ENCODE measurements at places on chromosomes 7 and 10.
A peak's percentile ranks its signal among the peaks of the same experiment; 100 is the strongest.

DNA sequence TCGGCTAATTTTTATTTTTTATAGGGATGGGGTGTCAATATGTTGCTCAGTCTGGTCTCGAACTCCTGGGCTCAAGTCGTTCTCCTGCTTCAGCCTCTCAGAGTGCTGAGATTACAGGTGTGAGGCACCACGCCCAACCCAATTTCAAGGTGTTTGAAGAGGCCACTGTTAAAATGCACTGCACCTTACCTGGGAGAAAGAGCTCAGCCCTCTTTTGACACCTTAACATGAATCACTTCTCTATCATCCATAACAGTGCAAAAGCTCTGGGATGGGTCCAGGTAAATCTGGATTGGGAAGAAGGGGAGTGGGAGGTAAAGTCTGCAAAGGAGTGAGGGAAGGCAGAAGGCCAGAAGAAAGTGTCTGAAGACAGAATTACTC is 557 bp upstream of the ZNF282 start:
- no peak for DNase-seq

GRCh38 chr10:132132421-132132841 is 54.3 kb upstream of the DPYSL4 start:
- no peak for DNase-seq

DNA sequence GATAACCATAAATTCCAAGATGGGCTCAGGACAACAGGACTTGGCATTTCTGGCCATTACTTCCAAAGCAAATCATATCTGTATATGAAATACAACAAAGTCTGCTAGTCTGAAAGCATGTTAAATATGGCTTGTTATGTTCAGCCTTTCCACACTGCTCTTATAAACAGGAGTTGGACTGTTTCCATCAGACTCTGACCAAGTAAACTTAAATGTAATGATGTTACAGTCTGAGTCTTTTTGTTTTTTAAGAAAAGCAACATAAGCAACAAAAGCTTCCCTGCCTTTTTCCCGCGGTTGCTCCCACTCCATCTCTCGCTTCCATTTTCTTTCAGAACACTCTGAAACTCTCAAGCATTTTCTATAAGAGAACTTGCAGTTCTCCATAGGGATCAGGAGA is 8.1 kb upstream of the CDCA7L start:
- DNase-seq, result no peak

- DNase-seq, result no peak
These were observed 25.7 kb upstream of the EIF4H start for GRCh38 chr7:74148491-74148890.

DNA sequence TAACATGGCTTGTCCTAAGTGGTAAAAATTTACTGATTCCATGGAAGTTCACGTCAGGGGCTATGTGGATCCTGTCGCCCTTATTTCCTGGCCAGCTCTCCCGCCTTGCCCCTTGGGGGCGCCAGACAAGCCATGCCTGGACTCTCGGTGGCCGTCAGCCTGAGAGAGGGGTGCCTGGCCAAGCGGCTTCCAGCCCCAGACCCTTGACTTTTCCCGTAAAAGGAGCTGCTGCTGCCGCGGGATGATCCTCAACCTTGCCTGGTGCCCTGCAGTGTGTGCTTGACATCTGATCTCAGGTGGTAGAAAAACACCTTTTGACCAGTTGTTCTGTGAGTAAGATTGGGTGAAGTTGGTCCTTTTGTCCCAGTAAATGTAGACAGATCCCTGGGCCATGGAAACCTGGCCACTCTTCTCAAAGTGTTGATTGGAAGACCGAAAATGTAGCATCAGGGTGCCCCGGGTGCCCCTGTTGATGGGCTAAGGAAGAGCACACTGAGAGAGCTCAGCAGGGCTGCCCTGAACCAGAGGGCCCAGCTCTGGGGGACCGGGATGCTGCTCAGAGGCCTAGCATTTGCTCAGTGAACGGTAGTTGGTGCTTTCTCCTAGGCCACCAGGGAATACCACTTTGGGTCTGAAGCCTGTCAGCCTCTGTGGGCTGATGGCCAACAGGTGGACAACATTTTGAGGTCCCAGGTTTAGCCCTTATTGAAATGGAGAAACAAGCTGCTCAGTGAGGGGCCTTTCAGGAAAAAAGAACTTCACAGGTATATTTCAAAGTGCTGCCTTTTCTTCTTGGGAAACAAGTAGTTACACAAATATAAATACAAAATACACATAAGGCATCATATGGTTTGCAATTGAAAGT is 162.5 kb downstream of the LRMDA start:
- no peak for DNase-seq

GRCh38 chr7:101952355-101953247 is 135.2 kb downstream of the CUX1 start:
- DNase-seq, result peak; percentile 47

GRCh38 chr10:11930312-11930978 is 107.3 kb downstream of the PROSER2 start:
- DNase-seq, result no peak

DNA sequence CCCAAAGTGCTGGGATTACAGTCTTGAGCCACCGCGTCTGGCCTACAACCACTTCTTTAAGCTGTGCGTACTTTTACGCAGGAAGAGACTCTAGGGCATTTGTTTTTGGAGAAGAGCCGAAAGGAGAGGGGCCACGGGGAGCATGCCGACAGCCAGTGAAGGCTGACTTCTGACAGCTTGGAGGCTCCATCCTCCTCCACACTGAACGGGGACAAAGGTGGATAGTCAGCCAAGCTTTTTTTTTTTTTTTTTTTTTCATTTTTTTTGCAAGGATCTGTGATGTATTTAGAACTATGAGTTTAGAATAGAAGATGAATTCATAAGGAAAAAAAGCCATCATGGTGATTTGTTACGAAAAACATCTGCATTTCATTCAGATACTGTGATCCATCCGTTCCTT is 221.7 kb downstream of the ARHGAP21 start:
- DNase-seq, result no peak

DNA sequence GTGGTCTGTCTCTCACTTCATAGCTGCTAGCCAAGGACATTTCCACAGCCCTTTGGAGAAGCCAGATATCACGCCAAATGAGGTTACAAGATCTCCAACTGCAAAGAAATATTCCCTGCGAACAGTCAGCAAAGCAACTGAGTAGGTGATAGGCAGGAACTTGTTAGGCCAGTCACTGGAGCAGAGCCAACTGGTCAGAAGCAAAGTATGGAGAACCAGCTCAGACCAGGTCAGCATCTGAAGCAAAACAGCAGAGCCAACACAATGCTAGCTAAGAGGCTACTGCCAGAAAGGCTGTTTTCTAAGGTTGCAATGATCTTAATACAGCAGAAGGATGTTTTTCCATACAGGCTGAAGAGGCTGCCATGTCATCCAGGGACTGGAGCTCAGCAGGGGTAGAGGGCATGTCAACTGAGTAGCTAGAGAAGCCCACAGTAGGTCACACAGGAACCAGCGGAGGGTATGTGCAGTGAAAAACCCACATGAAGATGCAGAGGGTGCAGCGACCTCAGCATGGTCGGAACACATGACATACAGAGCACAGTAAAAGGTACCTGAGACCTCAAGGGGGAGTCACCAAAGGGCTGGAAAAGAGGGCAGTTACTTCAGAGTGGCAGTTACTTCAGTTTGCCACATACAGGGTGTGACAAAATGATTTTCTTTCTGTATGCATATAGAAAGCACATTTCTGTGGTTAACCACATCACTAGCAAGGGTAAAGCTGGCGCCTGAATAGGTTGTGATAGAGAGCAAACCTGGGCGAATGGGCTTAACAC is 8.9 kb downstream of the SEC31B start:
- DNase-seq, result no peak

DNA sequence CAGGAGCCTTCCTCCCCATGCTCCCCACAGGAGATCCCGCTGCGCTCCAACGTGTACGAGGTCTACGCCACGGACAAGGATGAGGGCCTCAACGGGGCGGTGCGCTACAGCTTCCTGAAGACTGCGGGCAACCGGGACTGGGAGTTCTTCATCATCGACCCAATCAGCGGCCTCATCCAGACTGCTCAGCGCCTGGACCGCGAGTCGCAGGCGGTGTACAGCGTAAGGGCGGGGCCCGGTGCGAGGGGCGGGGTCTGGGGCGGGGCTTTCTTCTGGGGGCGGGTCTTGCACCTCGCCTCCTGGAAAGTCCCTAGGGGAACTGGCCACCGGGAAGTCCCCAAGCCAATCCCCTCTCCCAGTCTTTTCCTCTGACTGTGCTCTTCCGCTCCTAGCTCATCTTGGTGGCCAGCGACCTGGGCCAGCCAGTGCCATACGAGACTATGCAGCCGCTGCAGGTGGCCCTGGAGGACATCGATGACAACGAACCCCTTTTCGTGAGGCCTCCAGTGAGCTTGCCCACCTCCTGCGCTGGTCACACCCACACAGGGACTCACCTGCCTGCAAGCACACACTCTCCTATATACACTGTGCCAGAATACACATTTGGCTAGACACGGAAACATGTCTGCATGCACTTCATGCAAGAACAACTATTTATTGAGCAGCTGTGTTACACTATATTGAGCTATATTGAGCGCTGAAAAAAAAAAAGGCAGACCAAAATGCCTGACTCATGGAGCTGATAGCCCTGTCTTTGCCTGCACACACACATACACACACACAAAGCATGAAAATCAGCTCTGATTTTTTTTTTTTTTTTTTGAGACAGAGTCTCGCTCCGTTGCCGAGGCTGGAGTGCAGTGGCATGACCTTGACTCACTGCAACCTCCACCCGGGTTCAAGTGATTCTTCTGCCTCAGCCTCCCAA is 32.7 kb upstream of the VSIR start:
- DNase-seq, result no peak

DNA sequence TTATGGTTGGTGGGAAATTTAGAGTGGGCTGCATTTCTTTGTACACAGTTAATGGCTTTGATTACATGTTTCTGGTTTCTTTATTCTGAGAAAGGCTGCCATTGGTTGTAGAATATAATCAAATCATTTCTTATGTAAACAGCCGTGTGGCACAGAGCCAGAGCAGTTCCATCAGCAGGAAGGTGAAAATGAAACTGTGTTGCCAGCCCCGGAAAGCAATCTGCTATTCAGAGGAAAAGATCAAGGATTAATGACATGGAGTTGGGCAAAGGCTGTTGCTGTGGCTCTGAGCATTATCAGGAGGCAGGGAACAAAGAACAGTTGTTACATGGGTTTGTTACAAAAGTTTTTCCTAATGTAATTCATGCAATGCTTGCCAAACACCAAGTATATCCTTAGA is 74.2 kb upstream of the ZNF716 start:
- no peak for DNase-seq

DNA sequence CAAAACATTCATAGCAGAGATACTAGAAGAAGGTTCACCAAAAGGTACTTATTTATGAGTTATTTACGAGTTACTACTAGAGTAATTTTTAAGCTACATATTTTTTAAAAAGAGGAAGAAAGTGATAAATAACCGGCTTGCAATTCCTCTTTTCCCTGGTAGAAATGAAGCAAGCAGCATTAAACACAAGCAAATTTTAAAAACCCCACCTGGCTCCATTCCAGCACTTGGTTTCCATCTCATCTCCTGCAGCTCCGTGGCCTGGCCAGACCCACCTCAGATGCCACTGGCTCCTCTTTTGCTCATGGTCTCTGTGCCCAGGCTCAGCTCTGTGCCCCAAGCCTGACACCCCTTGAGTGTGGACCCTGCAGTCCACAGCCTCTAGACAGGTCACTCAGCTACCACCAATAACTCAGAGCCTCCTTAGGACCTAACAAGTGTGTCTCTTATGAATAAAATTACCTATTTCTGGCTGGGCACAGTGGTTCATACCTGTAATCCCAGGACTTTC is 479.5 kb downstream of the TNS3 start:
- DNase-seq, result no peak

DNA sequence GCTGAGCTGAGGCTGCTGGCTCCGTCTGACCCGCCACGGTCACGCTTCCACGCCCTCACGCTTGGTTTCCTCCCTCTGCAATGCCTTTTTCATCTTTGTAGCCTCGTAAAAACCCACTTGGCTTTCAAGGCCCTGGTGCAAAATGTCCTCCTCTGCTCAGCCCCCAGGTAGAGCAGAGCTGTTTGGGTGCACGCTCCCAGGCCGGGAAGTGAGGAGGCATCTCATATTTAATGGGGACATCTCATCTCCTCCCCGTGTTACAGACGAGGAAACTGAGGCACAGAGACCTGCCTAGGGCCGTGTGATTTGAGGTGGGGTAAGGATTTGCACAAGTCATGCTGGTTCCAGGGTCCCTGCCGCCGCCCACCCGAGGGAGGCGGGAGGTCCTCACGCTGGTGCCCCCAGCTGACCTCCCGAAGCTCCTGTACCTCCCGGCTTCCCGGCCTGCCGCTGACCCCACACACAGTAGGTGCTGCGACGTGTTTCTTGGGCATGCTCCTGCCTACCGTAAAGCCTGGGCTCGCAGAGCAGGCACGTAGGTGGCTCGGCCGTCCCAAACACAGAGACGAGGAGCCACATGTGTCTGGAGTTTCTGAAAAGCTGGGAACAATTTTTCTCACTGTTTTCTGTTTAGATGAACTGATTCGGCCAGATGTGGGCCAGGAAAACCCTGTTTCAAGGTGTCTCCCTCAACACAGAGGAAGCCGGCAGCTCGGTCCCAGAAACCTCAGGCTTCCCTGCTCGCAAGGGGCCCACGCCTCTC is 11.5 kb downstream of the FOXL3 start:
- DNase-seq, result no peak

DNA sequence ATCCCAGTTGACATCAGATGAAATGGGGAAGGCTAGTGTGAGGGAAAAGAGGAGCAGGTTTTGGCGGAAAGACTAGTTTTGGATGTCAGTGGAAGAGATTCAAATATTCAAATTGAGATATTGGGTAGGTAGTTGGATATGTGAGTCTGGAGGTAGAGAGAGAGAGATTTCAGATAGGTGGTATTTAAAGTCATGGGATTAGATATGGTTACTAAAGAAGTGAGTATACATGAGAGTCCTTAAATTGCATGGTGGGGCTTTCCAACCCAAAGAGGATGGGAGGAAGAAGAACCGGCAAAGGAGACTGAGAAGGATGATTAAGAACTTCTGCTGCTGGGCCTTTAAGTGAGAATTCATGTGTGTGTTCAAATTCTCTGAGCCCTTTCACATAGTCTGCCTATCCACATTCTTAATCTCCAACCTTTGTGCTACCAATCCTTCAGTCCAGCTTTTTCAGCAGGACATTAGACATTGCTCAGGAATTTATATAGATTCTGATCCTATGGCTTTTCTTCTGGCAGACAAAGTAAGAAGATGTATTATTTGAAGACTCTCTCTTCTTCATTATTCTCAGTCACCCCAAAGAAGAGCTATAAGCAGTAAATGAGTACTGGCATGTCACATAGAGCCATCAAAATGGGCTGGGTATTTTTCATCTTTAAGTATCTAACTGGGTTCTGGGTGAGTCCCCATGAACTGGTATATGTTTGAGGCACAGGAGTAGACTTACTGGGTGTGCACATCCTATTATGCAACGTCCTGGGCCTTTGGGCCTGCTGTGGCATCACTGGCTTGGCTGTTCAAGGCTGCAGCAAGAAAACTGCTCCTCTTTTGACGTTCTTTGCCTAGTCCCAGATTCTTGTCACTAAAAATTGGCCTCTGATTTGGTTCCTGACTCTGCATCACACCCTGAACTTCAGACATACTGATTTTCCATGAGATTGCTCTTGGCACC is 33.6 kb downstream of the ST7 start:
- DNase-seq, result no peak
